ENCODE measurements at places on chromosomes 16 and 17. TPM values are rescaled to one million over a fixed set of nuclear protein-coding genes. Genes with fewer than 3 reads are reported as not detected.

BRCA1 gene
- total RNA-seq, result 76.0 TPM

NECAB2 gene
- not detected for total RNA-seq

SLC6A2 gene
- total RNA-seq, result not detected

MLYCD gene
- 5.3 TPM for total RNA-seq

KRTAP16-1 gene
- total RNA-seq, result not detected

FKBP10 gene
- total RNA-seq, result 0.44 TPM

DYNLRB2 gene
- not detected for total RNA-seq

SLC5A2 gene
- not detected for total RNA-seq

ATAD5 gene
- 33.2 TPM for total RNA-seq

CYGB gene
- not detected for total RNA-seq

AGRP gene
- not detected for total RNA-seq

TEKT1 gene
- total RNA-seq, result not detected

GRAP gene
- 39.2 TPM for total RNA-seq

SRRM2 gene
- 512 TPM for total RNA-seq

NKD1 gene
- total RNA-seq, result 0.81 TPM

CSH1 gene
- total RNA-seq, result not detected

All from activated CD4-positive, alpha-beta T cell treated with anti-CD3 and anti-CD28 coated beads, Interleukin-2, amount 10 ng/mL, durations not matched to agents 7 days and 5 days (primary cell).